HTR-8/SVneo (cell line): ENCODE measurements at places on chromosomes 11 and 22.

DNA sequence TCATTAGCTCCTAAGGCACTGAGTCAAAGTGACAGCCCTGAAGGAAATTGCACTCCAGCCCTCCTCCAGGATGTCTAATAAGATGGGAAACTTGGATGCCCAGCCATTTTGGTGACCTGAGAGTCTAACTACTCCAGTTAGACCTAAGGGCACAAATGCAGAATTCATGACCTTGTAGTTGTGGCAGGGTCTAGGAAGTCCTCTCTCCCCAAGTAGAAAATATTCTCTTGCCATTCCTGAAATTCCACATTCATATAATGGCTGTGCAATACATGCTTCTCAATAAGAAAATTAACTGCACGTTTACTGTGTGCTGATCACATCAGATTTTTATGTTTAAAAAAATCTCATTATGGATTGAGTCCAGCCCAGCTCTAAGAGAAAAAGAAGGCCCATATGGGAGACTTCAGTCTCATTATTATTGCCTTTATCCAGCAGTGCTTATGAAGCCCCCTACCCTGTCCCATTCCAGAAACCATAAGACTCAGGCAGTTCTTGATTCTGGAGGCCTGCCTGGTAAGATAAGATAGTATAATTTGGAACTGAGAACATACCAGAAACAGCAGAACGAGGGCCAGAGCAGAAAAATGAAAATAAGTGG lies 133.7 kb upstream of the LDLRAD3 start:
- DNase-seq: no peak

GRCh38 chr11:44943118-44943517 lies 7.6 kb downstream of the TP53I11 start:
- no peak for DNase-seq

GRCh38 chr11:123091506-123091905 lies 29.6 kb upstream of the HSPA8 start:
- DNase-seq: no peak

DNA sequence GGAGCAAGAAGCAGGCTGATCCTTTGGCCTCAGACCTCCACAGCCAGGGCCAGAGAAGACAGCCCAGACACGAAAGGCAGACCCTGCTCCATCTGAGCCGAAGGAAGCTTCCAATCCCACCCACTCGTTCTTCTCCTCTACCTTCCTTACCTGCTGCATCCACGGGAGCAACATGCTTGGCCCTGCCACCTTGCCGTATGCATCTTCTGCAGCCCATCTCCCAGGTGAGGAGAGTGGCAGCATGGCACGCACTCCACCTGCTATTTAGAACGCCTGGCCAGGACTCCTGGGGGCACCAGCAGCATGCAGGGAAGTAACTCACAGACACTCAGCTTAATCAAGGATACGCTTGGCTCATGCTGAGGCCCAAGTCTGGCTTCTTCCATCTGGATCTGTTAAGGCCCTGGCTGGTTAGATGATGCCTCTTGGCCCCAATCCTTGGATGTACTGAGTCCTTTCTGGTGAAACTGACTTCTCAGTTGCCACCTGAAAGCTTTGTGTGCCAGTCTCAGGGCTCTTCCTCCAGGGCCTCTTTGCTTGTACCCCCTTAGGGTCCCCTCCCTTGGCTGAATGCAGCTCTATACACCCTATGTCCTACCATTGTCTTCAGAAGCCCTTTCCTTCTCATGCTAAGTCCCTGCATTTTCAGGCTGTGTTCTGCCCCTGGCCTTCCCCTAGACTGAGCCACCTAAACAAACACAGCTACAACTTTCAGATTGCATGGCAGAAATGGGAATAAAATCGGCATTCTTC lies 604.9 kb downstream of the BUD13 start:
- no peak for DNase-seq

DNA sequence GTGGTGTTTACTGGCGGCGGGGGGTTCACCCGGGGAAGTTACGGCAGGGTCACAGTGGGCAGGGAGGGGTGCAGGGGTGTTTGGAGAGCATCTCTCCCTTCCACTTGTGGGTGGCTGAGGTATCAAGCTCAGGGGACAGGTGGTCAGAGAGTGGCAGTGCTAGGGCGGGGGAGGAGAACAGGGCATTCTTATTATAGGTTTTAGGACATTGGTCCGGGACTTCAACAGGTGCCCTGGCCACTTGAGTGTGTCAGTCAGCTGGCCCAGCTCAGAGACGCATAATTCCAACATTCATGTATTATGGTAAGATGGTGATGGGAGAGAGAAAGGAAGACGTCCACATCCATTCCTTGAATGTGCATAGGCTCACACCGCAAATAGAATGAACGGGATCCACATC lies 101.7 kb downstream of the TEAD1 start:
- no peak for DNase-seq

GRCh38 chr11:16155448-16155847 lies 200.9 kb downstream of the SOX6 start:
- DNase-seq: no peak

DNA sequence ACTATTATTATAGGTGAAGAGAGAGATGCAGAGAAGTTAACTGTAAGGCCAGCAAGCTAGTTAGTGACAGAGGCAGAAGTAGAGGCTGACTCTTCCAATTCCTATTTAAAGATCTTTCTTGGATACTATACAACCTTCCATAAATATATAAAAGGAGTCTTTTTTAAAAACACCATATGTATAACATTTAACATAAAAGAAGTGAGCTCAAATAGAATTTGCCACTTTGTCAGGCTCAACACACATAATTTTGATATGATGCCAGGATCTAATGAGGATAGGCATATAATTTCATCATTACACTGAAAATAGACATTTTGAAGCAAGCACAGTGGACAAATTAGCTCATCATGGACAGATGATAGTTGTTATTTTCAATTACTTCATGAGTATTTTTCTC lies 64.1 kb upstream of the MPPED2 start:
- no peak for DNase-seq

DNA sequence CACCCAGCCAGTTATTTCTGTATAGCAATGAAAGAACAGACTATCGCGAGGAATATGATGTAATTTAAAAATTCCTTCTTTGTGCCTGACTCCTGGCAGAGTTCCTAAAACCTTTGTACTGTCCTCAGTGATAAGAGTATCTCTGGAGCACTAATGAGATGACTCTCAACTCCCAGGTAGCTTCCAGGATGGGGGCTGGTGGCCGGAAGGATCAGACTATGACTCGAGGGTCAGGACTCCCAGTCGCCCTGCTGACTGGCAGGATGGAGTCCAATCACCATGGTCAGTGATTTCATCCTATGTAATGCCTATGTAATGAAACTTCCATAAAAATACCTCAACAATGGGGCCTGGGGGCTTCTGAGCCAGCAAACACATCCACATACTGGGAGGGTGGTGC lies 135.1 kb downstream of the SHANK2 start:
- DNase-seq: no peak

GRCh38 chr22:23790819-23791737 lies 4.3 kb downstream of the SMARCB1 start:
- no peak for DNase-seq

DNA sequence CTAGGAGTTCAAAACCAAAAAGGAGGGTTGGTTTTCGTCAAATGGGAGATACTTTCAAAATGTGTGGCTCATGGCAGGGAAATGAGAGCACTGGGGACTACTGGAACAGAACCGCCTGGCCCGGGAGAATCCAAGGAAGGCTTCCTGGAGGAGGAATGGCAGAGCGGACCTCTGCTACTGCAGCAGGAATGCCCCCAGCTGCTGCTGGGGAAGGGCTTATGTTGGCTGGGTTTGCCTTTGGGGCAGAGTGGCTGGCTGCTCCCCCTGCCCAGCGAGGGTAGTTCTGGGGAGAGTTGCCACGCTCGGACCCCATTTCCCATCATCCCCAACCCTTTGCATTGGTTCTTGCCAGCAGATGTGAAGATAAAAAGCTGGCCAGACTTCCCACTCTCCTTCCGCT lies 10.6 kb upstream of the APOBEC3A start:
- DNase-seq: no peak

GRCh38 chr11:60891103-60891741 lies 15.2 kb downstream of the PRPF19 start:
- DNase-seq: no peak

GRCh38 chr11:12053606-12054361 lies 45.4 kb upstream of the DKK3 start:
- DNase-seq: no peak

DNA sequence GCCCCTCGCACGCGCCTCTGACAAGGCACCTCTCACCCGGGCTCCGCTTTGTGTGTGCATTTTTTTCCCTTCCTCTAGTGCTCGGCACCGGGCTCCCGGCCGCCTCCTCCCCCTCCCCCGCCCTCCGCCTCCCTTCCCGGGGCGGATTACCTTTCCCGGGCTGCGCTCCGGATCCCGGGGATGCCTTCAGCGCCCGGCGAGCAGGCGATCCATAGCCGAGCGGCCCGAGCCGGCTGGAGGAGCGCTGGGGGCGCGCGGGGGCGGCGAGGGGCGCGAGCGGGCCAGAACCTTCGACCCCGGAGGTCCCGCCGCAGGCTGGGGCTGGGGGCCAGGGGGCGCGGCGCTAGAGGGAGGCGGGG lies 282 bp downstream of the MPPED2 start:
- no peak for DNase-seq

- DNase-seq: no peak
Observed at GRCh38 chr11:127194521-127194920, 194.0 kb upstream of the KIRREL3 start.

GRCh38 chr11:43936076-43936475 lies 6.4 kb upstream of the C11orf96 start:
- no peak for DNase-seq

DNA sequence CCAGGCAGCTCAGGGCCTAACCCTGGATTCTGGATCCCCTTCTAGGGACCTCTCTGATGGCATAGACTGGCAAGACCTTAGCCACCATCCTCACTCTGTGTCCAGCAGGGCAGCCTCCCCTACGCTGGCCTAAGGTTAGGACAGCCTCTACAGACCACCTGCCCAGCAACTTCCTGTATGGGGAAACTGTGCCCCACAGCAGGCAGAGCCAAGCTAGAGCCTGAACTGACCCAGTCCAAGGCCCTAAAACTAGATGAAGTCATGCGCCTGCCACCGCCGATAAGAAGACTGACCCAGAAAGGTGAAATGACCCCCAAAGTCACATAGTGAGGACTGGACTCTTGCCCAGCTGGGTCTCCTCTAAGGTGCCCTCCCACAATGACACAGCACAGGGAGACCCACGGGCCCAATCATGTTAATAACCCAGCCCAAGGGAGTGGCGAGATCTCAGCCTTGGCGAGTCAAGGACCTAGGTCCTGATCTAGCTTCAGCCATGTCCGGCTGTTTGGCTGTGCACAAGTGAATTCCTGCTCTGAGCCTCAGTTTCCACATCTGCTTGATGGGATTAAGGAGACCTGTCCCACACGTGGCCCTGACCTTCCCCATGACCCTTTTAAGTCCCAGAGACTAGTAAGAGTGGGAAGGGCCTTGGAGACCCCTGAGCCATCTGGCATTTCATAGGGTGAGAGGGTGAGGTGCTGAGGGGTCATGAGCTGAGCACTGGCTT lies 17.6 kb downstream of the STARD10 start:
- DNase-seq: no peak

DNA sequence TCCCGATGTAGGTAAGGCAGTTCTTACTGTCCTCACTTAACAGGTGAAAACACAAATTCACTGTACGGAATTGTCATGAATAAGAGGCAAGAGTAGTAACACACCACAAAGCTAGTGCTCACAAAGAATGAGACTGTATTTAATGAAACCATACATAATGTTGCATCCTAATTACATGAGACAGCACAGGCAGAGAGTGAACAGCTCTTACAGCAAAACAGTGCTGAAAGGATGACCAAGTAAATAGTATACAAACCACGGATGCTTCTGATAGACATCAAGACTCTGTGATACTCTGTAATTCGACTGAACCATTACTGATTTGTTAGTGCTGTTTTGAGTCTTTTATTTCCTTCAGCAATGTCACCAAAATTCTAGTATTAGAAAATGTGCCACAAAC lies 282.3 kb downstream of the TTC28 start:
- no peak for DNase-seq

DNA sequence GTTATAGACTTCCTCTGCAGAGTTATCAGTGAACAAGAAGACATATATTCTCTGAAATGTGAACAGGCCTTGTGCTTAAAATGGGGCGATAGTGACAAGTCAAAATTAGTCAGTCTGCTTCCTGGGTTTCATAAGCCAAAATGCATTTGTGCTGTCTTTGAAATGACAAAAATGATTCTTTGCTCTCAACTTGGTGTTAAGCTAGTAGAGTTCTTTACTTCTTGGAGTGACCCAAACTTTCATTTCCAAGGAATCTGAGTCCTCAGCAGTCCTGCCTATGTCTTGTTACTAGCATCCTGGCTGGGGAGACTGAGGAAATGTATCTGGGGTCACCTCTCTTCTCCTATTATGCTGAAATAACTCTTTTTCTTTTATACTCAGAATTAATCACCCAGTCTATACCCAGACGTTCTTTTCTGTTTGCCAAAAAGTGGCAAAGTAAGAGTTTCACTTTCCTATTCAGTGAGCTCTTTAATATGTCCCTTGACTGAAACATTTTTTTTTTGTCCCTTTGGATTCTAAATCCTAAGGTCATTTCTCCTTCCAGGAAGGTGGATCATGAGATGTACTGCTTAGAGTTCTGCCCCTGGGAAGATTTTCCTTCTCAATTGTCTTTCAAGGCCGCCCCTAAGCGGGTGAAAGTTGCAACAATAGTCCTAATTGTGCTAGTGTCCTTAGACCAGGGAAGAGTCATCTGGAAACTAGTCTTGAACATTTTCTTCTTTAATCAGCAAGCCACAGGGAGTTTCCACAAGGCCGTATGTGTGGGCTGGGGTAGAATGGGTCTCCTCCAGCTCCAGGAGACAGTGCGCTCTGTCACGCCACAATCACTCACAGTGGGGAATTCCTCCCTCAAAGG lies 53.0 kb upstream of the RDX start:
- DNase-seq: no peak

- DNase-seq: no peak
Observed at GRCh38 chr22:18995327-18995711, 59.2 kb upstream of the PRODH start.
